Stimulated activated CD4-positive, alpha-beta T cell treated with anti-CD3 and anti-CD28 coated beads, Interleukin-15, amount 100 ng/mL, for 1 hour (primary cell): ENCODE measurements at places on chromosomes 7 and 10.

DNA sequence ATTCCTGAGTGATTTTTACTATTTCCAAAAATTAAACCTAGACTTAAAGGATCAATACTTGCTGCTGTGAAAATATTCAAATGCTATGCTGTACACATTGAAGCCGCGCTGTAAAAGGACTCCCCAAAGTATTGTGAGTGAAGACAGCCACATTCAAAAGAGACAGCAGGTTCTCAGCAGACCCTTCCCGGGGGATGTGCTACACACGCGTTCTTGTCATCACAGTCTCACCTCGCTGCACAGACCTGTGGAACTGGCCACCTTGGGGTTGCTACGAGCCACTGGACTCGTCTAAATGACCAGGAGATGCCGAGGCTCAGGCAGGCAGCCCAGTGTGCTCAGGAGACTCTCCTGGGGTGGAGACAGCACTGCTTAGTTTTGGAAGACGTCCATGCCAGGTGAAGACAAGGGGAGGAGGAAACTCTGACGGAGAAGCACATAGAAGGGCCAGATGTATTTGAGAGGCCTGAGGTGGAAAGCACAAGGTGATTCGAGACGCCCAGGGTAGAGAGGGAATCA, 367.7 kb upstream of the SHH start:
- DNase-seq: no peak

GRCh38 chr10:44806950-44807349, 104.2 kb upstream of the TMEM72 start:
- no peak for DNase-seq

DNA sequence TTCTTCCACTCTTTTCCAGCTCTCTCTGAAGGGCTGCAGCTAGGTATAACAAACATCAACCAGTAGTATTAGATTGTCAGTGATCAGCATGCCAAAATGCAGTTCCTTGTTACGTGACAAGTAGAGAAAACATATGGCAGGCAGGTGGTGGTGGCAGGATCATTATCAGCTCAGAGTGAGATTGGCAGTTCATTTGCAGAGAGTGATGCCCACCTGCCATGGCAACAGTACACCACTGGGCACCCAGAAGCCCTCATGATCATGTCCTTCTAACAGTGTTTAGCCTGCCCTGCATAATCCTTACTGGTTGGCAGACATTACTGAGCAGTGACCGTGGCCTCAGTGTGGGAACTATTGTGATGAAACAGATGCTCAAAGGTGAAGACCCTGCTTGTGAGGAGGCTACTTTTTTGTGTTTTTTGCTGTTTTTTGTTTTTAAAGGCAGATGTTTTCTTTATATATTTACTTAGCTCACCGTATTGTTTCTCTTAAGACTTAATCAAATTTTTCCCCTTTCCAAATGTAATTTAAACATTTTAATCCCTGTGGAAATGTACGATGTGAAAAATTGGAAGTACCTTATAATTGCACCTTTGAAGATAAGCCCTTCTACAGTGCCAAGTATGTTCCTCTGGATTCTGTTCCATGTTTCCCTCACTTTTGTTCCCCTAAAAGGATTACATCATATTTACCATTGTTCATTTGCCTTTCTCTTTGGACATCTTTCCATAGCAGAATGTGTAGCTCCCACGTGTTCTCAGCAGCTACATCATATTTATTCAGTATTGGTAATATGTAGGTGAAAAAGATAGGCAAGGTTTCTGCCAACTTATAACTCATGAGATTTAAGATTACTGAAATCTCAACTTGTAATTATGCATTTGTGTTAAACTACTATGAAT, 179.6 kb downstream of the SND1 start:
- DNase-seq: no peak

DNA sequence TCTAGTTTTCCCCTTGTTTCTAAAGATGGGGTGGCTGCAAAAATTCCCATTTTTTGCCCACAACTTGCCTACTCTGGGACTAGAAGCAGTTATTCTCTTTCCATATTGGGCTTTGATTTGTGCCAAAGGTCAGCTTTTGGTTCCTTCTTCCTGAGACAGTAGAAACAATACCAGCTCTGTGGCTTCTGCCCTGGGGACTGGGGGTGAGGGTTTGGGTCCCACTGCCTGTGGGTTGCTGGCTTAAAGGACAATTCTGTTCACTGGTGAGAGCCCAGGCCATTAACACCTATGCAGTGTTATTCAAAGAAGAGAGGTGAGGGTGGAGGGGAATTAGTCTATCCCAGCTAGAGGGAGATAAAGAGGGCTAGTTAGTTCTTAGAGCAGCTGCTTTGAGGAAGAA, 171.5 kb downstream of the CPEB3 start:
- DNase-seq: no peak

DNA sequence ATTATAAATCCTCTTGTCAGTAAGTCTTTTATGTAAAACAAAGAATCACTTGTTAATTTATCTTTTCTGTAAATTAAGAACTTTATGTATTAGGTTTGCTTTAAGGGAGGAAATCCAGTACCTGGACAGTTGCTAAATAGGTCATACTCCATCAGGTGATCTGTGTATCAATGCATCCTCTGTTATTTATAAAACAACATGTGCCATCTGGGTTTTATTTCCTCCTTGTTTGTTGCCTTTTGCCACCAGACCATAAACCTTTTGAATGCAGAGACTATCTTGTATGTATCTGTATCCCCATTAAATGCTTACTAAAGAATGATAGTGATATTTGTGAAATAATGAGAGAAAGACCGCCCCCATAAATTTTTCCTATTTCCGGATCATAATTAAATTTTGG, 70.0 kb downstream of the SLC35B4 start:
- no peak for DNase-seq

DNA sequence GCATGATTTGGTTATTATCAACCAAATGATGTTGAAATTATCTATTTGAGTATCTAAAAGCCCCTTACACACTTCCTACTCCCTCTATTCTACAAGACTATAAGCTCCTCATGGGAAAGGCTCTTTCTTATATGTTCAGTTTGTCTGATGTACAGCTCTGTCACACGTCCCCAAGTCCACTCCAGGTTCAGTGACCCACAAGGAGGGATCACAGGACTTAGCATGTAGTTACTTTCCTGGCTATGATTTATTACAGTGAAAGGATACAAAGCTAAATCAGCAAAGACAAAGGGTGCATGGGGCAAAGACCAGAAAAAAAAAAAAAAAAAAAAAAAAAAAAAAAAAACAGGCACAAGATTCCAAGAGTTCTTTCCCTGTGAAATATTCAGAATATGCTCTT, 125.6 kb upstream of the TMEM106B start:
- no peak for DNase-seq

DNA sequence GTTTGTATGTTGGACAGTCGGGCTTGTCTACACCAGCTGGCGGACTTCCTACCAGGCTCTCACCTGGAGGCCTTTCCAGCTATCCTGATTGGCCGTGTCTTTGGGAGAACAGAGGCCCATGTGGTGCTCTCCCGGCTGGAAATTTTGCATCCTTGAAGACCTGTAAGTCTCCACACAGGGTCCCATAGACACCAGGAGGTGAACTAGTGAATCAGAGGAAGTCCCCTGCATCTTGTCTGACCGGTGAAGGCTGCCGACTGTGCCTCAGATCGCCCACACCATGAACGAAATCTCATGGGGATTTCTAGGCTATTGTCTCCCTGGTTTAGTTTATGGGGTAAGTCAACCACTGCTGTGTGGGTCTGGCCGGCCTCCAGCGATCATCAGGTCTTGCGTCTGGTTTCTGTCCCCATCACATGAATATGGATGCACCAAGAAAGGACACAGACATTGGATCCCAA, 108.4 kb upstream of the LYZL2 start:
- no peak for DNase-seq

DNA sequence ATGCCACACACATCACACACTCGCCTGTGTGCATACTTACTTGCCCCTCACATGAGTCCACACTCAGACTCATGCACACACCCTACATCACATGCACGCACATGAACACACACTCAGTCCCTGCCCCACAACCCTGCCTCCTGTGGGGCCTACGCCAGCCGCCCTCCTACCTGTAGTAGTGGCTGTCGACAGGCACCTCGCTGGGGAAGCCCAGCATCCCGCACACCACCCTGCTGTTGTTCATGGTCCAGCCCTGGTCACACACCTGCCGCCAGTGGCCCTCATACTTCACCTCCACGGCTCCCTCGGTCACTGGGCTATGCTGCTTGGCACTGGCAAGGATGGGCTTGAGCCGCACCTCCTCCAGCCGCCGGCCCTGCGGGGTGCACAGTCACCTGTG, 7.2 kb downstream of the LOXL4 start:
- no peak for DNase-seq

DNA sequence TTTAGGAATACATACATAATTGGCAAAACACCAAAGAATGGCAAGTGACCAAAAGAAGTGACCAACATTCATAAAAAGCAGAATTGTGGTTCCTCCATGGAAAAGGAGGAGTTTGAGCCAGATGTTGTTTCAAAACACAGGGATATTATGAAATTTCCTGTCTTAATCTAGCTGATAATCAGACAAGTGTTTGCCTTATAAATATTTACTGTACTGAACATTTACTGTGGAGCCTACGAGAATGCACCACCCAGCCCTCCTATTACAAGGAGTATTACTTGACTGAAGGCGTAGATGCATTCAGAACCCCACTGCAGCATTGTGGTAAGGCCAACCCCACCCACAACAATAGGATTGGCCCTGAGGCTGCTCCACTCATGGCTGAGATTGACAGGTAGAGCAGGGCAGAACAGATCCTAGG, 118.9 kb downstream of the AKR1D1 start:
- DNase-seq: no peak

DNA sequence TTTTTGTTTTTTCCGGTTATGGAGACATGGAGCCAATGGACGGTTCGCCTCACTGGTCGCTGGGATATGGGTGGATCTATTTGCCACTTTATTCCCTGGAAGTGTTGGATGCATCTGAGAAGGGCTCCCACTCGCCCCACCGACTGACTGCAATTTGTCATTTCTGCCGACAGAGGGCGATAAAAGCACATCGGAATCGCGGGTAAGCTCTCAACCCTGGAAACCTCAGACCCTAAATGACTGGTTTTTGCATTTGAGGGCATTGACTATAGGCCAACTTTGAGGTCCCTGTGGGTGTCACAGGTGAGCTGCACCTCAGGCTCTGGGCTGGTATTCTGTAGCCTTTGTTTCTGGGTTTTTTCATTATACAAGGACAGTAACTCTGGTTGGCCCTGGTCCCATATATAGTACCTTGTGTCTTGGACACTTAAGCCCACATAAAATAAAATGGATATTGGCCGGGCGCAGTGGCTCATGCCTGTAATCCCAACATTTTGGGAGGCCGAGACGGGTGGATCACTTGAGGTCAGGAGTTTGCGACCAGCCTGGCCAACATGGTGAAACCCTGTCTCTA, 11.9 kb upstream of the OPALIN start:
- peak; percentile 13 for DNase-seq

DNA sequence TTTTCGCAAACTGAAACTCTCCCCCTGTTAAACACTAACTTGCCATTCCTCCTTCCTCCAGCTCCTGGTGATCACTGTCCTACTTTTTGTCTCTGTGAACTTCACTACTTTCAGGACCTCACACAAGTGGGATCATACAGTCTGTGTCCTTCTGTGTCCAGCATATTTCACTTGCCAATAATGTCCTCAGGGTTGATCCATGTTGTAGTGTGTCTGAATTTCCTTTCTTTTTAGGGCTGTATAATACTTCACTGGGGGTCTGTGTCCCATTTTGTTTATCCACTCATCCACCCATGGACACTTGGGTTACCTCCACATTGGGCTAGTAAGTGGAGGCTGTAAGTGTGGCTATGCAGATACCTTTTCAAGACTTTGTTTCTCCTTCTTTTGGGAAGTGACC, 42.7 kb upstream of the GJD4 start:
- DNase-seq: no peak

DNA sequence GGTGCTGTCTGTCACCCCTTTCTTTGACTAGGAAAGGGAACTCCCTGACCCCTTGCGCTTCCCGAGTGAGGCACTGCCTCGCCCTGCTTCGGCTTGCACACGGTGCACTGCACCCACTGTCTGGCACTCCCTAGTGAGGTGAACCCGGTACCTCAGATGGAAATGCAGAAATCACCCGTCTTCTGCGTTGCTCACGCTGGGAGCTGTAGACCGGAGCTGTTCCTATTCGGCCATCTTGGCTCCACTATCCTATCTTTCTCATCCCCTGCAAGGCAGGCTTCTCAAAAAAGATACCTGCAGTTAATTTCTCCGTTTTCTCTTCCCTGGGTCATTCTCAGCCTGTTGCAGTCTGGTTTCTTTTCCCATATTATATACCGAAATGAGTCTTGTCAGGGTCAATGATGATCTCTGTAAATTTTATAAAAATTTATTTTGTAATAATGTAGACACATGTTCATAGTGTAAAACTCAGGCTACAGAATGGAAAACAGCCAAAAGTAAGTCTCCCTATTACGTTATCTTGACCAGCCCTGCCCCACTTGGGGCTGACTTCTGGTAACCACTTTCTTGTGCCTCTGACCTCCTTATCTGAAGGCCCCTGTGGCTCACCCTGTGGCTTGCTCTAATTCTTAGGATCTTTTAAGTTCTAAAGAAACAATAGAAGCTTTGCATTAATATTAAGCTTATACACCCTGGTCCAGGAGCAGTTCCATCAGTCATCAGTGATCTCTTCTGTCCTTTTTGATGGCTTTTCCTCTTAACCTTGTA, 20.7 kb downstream of the BLVRA start:
- no peak for DNase-seq

DNA sequence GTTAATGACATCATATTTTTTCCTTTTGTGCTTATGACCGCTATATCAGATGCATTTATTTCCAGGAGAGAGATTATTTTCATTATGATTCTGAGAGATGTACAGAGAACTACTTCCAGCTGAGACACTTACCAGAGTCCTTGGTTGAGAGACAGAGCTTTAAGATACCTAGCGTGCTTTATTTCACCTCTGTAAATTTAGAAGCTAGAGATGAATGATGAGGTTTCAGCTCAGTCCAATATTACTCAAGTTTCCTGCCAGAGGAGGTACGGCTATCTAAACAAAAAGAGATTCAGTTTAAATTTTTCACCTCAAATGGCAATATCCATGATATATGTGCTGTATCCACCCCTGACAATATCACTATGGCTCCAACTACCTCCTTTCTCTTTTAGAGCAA, 182.6 kb upstream of the FAM3C start:
- no peak for DNase-seq

DNA sequence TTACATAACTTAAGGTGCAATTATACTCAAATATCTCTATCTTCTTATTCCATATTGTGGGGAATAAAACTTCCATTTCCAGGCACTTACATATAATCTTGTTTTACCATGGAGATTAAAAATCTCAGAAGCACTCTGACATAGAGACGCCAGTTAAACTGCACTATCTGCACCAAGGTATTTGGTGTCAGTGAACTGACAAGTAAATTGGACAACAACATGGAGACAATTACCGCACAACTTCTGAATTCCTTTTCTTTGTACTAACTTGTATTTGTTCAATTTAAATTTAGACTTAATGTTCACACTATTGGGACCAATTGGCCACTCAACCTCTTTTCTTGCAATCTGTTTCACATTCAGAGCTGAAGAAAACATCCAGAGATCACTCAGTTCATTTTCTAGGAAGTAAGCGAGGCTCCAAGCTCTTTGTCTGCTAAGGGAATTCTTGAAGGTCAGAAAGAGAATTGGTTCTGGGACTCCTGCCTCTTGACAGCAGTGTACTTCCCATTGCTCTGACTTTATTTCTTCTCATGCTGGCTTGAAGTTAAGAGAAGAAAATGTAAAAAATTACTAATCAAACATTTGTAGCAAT, 184.7 kb downstream of the CHCHD3 start:
- no peak for DNase-seq

- DNase-seq: no peak
Observed at GRCh38 chr10:13458687-13459012, 70.2 kb downstream of the BEND7 start.

- no peak for DNase-seq
Observed at GRCh38 chr7:30178748-30179436, 44.1 kb downstream of the MTURN start.
